ENCODE measurements at places on chromosomes 1 and 21.

DNA sequence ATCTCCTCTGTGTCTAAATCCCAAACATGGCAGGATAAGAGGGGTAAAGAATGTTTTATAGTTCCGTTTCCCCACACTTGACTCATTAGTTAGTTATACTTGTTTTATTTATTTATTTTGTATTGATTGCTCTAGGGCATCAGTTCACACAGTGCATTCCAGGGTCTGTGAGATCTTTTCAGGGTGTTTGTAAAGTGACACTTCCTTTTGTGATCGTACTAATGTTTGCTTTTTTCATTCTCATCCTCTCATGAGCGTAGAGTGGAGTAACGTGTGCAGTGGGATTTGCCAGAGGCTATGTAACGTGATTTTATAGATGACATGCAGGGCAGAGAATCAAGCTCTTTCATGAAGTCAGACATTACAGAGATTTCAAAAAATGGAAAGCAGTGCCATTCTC, 103.2 kb downstream of the SCCPDH start:
- no peak for DNase-seq

GRCh38 chr1:47940326-47940725, 56.9 kb downstream of the TRABD2B start:
- no peak for DNase-seq

DNA sequence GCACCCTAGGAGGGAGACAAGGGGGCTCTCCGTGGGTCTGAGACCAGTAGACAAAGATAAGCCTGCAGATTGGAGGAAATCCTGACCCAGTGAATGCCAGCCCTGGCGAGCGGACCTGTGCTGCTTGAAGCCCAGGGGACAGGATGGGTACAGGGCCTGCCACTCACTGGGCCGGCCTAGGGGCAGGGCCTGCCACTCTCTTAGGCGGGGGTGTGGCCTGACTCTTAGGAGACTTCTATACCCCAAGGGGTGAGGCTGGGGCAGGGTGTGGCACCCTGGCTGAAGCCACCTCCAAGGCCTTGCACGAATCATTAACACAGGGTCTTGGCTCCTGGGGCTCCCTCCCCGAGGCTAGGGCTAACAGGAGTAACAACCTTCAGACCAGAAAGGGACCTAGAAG, 30.7 kb downstream of the TRIM62 start:
- no peak for DNase-seq

GRCh38 chr1:76066394-76066793, 8.2 kb upstream of the ST6GALNAC3 start:
- no peak for DNase-seq

- DNase-seq, result no peak
Measured at GRCh38 chr1:102500758-102501157, 504.0 kb upstream of the OLFM3 start.

DNA sequence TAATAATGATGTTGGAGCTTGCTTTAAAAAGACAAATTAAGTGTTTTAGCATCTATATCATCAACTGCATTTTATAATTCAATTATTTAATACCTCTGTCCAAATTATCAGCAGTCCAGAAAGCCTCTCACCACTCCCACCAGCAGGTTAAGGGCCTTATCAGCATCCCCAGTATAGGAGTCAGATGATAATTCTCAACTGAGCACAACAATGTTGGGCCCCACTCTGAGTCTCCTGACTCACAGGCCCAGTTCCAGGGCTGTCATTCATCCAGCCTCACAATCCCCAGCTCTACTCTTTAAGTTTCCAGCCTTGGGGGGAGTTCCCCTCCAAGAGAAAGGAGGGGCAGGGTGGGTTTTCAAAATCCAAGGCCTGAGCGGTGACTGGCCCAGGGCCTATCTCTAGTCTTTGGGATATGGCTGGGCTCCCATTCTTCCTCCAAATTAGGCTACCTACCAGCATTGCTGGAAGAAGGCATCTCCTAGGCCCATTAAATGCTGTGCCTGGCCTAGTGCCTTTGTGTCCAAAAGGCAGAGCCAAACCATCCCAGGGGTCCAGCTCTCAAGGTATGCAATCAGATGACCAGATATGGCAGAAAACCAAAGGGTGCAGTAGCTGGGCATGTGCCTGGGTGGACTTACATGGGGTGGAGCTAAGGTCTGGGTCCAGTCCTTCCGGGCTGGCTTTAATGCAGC, 134.1 kb downstream of the GLUL start:
- DNase-seq, result no peak

GRCh38 chr1:77039739-77040138, 172.5 kb downstream of the ST6GALNAC5 start:
- no peak for DNase-seq

DNA sequence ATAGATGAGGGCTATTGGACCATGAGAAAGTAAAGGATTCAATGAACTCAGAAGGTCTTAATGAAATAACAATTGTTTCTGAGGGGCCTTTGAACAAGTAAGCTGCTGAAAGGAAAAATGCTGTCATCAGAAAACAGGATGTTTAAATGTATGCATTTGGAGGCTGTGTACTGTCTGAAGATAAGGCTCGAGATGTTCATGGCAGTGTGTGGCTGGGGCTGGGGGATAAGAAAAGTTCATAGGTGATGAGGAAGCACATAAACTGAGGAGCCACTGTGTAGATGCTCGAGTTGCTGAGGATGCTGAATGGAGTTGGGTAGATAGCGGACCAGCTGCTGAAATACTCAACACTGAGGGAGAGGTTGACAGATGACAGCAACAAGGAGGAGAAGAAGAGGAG, 17.8 kb downstream of the THEM4 start:
- no peak for DNase-seq

- no peak for DNase-seq
Measured at GRCh38 chr21:44996501-44996921, 56.7 kb downstream of the SLX9 start.

- no peak for DNase-seq
Measured at GRCh38 chr1:58702261-58703141, 2.6 kb upstream of the MYSM1 start.

GRCh38 chr1:109251277-109252166, 2.2 kb downstream of the CELSR2 start:
- no peak for DNase-seq

GRCh38 chr1:23417570-23417969, 7.0 kb downstream of the TCEA3 start:
- no peak for DNase-seq

- DNase-seq, result no peak
Measured at GRCh38 chr1:118928739-118929554, 59.2 kb downstream of the TBX15 start.

DNA sequence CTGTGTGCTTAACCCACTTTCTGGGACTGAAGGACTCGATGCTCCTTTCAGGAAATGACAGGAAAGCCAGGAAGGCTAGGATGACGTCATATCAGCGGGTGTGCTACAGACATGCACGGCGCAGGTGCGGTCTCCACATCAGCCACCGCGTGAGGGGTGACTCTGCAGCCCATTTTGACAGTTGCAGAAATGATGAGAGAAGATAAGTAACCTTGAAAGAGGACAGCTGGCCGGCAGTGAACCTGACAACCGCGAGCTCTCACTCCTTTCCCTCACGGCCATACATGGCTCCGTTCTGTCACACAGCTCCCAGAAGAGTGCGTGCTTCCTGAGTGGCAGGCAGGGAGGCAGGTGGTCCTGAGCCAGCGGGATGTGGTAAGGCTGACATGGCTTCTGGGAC, 1.7 kb upstream of the KRTAP10-5 start:
- no peak for DNase-seq

DNA sequence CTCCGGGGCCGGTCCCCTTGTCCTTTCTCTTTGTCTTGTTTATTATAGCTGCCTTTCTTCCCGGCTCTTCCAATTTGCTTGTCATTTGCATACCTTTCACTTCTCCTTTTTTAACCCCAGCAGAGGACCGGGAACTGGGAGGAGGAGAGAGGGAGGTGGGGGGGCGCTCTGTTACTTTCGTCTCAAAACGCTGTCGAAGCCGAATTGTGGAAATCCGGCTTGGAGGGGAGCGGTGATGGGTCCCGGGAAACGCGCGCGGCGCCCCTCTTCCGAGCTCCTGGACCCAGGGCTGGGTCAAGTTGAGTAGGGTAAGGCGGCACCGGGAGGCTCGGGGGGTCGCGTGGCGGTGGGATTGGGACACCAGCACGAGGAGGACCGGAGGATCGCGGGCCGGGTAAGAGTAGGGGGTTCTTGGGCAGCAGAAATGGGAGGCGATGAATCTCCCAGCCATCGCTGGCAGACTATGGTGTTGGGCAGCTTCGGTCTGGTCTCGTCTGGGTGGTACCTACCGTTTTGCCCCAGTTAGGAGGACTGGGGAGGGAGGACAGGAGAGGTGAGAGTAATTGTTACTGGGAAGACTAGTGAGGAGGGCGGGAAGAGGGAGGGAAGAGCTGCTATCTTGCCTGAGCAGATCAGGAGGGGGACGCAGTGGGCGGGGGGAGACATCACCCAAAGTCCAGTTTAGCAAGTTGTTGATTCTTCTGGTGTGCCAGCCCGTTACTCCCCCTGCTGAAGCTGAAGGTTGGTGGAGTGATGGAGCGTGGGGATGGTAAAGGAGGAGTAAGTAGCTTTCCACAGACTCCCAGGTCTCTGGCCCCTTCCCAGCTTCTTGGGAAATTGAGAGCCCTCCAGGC, 1.5 kb downstream of the PROX1 start:
- no peak for DNase-seq

- DNase-seq, result no peak
Measured at GRCh38 chr1:175803413-175803812, 60.0 kb upstream of the TNR start.

DNA sequence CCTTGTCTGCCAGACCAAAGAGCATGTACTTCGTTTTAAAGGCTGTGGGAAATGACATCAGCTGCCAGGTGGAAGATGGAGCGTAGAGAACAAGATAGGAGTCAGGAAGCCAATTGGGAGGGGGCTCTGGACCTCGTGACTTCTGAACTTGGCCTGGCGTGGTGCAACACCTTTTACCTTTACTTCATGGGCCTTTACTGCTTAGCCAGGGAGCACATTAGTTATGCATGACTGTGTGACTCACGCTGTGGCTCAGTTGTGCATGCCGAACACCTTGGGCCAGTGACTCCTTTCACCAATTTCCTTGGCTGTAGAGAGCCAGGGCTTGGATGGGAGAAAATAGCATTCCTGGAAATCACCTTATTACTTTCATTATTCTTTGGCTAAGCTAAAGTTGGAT, 7.2 kb downstream of the XCL1 start:
- DNase-seq, result no peak

- no peak for DNase-seq
Measured at GRCh38 chr21:33834801-33835500, 80.7 kb downstream of the ATP5PO start.

DNA sequence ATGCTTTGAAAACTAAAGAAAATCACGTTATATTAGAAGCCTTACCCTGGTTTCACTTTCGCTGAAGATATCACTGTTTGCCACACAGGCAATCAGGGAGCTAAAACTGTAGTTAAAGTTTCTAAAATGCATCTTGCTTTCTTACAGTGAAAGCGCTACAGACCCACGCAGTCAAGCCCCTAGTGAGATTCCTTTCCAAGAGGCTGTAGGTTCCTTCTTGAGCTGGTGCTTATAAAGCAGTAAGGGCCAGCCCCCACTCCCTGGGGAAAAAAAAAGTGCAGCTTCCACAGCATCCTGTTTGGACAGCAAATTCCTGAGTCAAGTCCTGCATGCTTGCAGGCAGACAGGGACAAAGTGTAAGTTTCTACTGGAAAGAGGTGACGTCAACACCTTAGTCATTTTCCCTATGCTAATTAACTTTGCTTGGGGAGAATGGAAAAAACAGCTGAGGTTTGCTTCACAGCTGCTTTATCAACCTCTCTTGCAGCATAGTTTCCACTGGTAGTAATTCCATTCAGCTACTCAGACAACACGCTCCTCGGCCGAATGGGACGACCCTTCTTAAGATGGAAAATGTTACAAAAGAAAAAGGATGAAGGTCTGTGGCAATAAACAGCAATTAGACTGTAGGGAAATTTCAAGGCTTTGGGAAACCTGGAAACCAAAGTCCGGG, 14.7 kb upstream of the KCNE1 start:
- DNase-seq, result peak; percentile 31

- DNase-seq, result no peak
Measured at GRCh38 chr1:167728818-167729410, 7.1 kb downstream of the MPZL1 start.

DNA sequence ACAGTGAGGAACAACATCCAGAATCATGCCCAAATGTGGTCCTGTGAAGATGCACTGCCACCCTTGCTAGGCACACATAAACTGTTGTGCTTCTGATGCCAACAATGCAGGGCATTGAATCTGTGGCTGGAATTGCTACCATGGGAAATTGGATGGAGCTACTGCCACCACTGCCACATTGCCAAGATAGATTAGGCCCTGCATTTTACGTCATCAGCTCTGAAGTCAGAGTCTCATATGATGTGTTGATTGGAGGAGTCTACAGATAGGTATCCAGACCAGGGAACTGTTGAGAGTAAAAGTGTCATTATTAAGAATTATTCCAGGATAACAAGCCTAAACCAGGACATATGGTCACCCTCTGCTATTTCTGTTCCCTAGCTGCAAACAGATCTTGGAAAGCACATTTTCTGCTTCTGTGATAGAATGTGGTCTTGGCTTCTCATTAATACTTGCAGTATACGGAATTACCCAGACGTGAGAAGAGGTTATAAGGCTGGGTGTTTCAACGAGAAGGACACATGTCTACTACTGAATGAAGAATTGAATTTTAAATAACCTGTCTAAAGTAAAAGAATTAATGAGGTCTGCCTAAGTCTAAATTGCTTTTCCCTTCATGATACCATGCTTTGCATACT, 106.6 kb downstream of the TNNI3K start:
- DNase-seq, result no peak

- DNase-seq, result no peak
Measured at GRCh38 chr21:42659416-42660117, 6.1 kb downstream of the PDE9A start.

DNA sequence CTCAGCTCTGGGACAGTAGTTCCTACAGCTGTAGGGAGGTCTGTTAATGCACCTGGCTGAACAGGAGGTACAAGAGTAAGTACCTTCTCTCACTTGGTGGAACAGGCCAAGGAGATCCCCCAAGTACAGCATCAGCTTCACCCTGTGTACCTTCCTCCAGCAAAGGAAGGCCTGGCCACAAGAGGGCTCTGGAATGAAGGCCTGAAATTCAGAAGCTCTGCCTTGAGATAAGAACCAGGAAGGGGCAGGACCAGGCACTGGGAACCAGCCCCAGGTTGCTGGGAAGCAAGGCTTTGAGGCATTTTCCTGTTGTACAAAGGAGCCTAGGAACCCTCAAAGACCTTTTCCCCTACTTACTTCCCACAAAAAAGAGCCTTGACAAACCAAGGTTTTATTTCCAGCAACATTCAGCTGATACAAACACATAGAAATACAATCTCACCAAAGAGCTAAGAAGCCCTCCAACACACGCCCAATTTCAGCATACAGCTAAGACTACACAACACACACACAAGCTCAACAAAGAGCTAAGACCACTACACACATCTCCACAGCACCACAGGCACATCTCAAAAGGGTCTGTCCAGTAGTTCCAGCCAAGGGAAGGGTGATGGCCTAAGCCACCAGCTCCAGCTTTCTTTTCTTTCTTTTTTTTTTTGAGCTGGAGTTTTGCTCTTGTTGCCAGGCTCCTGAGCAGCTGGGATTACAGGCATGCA, 23.5 kb downstream of the F11R start:
- DNase-seq, result peak; percentile 20
